Activated CD4-positive, alpha-beta T cell treated with anti-CD3 and anti-CD28 coated beads for 48 hours (primary cell): ENCODE measurements at places on chromosomes 3 and 15.
A peak's percentile ranks its signal among the peaks of the same experiment; 100 is the strongest.

DNA sequence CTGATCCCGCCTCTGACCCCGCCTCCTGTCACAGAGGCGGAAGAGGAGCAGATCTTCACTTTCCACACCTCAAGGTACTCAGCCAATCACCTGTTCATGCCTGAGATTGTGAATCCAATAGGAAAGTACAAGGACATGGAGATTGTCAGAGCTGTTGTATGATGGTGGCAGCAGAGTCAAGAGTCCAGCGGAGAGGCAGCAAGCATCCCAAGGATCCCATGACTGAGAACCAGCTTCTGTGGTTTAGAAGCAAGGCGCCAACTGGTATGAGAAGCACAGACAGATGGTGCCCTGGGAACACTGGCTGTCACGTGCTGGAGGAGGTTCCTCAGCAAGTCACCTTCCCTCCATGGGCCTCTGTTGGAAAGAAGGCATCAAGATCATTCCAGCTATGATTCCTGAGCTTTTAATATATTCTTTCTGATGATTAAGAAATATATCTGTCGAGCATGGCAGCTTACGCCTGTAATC is 93.9 kb downstream of the CPN2 start:
- DNase-seq: no peak

DNA sequence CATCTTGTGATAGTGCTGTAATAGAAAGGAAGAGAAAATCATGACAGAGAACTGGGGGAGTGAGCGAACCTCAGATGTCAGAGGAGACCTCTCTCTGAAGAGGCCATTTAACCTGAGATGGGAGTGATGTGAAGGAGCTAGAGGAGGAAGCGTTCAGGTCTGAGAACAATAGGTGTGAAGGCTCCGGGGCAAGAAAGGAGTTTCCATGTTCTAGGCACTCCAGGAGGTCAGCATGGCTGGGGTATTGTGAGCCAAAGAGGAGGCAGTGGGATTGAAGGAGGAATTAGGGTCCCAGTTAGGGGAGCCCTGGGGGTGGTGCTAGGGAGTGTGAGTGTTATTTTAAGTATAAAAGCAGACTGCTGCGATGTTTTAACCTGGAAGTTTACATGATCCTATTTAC is 8.8 kb upstream of the FILIP1L start:
- DNase-seq: no peak

GRCh38 chr15:41231422-41232226 is 556 bp downstream of the CHP1 start:
- DNase-seq: no peak

- peak; percentile 45 for DNase-seq
Observed at GRCh38 chr3:172323894-172324610, 124.2 kb downstream of the GHSR start.

GRCh38 chr15:98786717-98787116 is 138.4 kb downstream of the IGF1R start:
- no peak for DNase-seq

GRCh38 chr3:25354071-25354470 is 74.0 kb upstream of the RARB start:
- no peak for DNase-seq

DNA sequence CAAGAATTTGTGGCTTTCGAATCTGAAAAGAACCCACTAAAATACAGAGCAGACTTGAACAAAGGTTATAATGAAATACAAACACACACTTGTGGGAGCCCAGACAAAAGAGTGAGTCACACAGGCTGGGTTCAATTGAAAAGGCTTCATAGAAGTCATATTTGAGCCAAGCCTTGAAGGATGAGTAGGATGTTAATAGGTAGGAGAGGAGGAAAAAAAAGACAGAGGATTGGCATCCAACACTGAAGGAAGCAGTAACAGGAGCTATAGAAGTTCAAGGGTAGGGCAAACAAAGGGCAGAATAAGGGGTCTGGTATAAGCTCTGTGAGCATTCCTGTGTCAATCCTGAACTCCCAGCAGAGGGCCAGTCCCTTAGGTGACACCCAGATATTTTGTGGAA is 325.4 kb downstream of the FOXP1 start:
- DNase-seq: no peak

- DNase-seq: no peak
Observed at GRCh38 chr15:67026610-67026967, 38.8 kb upstream of the SMAD3 start.

DNA sequence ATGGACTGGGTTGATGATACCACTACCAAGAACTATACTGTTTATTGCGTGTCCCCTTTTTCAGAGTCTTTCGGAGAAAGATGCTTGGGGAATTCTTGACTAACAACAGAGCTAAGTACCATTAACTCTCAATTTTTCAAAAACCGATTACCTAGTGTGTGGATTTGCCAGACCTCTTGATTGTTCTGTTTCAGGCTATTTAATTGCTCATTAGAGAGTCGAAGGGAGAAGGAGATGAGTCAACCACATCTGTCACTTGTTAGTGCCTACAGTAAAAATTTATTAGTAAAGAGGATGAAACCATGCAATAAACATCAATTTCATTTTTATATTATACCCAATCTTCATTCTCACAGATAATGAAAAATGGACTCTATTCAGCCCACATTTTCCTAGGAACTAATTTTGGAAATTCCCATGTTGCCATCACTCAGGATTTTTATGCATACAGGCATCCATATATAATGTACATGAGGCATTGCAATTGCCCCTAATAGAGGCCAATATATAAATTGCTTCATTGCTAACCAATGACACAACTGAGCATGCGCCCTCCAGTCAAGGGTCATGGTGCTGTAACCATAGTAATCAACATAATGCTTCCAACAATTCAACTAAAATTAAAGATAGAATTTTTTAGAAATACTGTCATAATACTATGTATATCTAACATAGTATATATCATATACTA is 541.7 kb downstream of the TBL1XR1 start:
- no peak for DNase-seq

GRCh38 chr3:59072681-59073080 is 22.9 kb upstream of the CFAP20DC start:
- no peak for DNase-seq

- no peak for DNase-seq
Observed at GRCh38 chr3:119870512-119870911, 88.6 kb downstream of the NR1I2 start.

- DNase-seq: peak; percentile 38
Observed at GRCh38 chr15:49421991-49422390, 1.1 kb upstream of the FGF7 start.

GRCh38 chr3:186333256-186333655 is 28.8 kb downstream of the DGKG start:
- no peak for DNase-seq

- no peak for DNase-seq
Observed at GRCh38 chr15:78995921-78996893, 51.4 kb upstream of the CTSH start.

- no peak for DNase-seq
Observed at GRCh38 chr3:133872161-133872560, 23.5 kb downstream of the RAB6B start.

GRCh38 chr3:124234852-124235252 is 242.9 kb upstream of the ROPN1 start:
- DNase-seq: no peak

DNA sequence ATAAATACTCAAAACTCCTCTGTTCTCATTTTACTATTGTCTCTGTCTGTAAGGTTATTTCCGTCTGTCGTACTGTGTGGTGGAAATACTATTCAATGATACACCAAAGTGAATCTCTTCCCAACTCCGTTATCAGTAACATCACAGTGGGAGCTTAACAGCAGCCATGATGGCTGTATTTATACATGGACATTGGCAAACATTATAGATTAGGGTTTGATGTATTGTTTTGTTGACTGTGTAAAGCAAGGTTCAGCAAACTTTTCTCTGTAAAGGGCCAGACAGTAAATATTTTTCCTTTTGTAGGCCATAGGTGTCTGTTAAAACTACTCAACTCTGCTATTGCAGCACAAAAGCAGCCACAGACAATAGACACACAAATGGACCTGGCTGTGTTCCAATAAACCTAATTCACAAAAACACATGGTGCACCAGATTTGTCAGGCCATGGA is 23.2 kb downstream of the LIPC start:
- DNase-seq: no peak

- DNase-seq: no peak
Observed at GRCh38 chr15:71806452-71806931, 3.9 kb upstream of the NR2E3 start.

- DNase-seq: no peak
Observed at GRCh38 chr15:51849860-51850259, 20.4 kb downstream of the TMOD3 start.

- no peak for DNase-seq
Observed at GRCh38 chr3:151491525-151491924, 30.7 kb upstream of the IGSF10 start.

DNA sequence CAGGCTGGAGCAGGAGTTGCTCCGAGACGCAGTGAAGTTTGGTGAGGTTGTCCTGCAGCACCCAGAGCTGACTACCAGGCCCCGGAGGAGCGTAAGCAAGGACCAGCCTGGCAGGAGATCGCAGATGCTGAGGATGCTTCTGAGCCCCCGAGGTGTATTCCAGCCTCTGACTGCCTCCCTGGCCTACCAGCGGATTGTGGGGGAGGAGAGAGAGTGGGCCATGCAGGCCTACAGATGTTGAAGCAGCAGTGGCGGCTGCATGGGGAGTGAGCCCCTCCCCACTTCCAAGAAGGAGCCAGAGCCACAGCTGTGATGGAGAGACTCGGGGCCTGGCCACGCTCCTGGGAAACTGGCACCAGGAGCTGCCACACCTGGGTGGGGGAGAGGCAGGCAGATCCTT is 302.5 kb upstream of the PROK2 start:
- no peak for DNase-seq

- no peak for DNase-seq
Observed at GRCh38 chr15:55742927-55743728, at the start of gene PRTG. PRTG (minus strand) TSS chr15:55743152; CDS start chr15:55742931, 221 bp downstream.

DNA sequence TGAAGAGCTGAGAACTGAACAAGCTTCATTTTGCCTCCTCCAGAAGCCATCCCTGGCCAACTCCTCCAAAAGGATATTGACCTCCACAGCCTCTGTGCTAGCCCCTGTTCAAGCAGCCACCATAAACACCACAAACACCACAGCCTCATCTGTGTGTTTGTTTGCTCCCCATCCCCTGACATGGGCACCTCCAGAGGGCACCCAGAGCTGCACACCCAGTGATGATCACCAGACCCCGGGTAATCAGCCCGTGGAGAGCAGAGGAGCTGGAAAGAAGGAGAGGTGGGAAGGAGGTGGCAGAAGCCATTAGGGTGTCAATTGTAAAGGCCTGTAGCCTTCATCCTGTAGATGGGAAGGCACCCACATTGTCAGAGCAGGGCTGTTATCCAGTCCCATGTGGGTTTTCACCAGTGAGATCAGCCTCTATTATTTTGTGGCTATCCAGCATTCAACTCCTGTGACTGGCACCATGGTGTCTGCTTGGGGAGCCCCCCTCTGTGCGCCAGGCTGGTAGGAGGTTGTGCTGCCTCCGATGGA is 6.8 kb upstream of the WNT7A start:
- DNase-seq: no peak

GRCh38 chr3:39146611-39147591 is 6.5 kb downstream of the CSRNP1 start:
- peak; percentile 86 for DNase-seq

DNA sequence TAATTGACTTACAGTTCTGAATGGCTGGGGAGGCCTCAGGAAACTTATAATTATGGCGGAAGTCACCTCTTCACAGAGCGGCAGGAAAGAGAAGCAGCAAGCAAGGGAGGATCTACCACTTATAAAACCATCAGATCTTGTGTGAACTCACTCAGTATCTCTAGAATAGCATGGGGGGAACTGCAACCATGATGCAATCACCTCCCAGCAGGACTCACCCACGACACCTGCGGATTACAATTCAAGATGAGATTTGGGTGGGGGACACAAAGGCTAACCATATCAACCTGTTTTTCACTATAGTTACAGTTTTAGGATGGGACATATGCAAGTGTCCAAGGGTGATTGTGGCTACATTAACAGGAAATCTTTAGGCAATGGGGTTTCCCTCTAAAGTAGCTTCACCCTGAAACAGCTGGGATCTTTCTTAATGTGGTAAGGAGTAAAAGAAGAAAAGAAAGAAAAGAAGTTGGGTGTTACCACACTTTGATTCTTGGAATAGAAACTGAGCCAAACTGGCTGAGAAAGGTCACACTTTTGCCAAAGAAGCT is 453.8 kb downstream of the OTOL1 start:
- no peak for DNase-seq

- DNase-seq: no peak
Observed at GRCh38 chr15:101059381-101060341, 140.5 kb downstream of the LRRK1 start.

GRCh38 chr3:172673210-172673679 is 37.6 kb downstream of the NCEH1 start:
- peak; percentile 83 for DNase-seq

DNA sequence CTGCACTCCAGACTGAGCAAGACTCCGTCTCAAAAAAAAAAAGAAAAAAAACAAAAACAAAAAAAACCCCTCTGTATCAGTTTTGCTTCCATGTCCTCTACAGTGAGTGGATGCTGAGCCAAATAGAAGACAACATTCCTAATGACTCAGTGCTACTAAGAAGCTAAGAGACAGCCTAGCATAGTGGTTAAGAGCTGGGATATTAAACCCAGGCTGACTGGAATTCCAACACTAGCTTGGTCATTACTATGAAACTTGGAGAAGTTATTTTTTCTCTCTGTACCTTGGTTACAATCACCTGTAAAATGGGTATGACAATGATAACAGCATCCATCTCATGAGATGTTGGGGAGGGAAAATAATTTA is 60.9 kb upstream of the PYGO1 start:
- no peak for DNase-seq

- no peak for DNase-seq
Observed at GRCh38 chr3:38583688-38584087, 65.8 kb downstream of the SCN5A start.

GRCh38 chr3:186888569-186888968 is 41.8 kb upstream of the ST6GAL1 start:
- no peak for DNase-seq

GRCh38 chr3:113111011-113111707 is 100.2 kb upstream of the BOC start:
- peak; percentile 43 for DNase-seq

DNA sequence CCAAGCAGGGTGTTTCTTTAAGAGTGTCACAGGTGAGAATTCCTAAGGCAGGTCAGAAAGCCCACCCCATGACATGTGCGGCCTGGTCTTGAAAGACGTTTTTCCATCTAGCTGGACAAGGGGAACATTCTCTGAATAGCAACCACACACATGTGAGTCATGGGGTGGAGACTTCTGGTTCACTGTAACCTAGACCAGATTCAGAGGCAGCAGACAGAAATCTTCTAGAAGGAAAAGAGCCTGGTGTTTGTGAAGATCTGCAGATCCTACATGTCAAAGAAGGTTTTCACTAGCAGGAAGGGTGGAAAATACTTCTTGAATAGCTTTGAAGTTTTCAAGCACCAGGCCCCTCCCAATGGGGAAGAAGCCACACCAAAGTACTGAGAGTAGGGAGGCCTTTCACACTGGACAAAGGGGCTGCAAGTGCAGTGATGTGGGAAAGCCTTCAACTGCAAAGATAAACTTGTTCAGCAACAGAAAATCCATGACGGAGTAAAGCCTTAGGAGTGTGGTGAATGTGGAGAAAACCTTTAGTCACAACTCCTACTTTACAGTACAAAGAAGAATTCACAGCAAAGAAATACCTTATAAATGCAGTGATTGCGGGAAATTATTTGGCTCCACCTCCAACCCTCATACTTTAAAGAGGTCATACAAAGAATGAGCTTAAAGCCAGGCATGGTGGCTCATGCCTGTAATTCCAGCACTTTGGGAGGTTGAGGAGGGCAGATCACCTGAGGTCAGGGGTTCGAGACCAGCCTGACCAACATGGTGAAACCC is 17.6 kb downstream of the ADAM10 start:
- DNase-seq: no peak

- DNase-seq: no peak
Observed at GRCh38 chr3:71528816-71529215, 54.7 kb downstream of the FOXP1 start.

GRCh38 chr15:68218331-68218730 is 11.2 kb downstream of the CLN6 start:
- no peak for DNase-seq
